GM12892 (cell line): ENCODE measurements at places on chromosomes 5 and 9.

DNA sequence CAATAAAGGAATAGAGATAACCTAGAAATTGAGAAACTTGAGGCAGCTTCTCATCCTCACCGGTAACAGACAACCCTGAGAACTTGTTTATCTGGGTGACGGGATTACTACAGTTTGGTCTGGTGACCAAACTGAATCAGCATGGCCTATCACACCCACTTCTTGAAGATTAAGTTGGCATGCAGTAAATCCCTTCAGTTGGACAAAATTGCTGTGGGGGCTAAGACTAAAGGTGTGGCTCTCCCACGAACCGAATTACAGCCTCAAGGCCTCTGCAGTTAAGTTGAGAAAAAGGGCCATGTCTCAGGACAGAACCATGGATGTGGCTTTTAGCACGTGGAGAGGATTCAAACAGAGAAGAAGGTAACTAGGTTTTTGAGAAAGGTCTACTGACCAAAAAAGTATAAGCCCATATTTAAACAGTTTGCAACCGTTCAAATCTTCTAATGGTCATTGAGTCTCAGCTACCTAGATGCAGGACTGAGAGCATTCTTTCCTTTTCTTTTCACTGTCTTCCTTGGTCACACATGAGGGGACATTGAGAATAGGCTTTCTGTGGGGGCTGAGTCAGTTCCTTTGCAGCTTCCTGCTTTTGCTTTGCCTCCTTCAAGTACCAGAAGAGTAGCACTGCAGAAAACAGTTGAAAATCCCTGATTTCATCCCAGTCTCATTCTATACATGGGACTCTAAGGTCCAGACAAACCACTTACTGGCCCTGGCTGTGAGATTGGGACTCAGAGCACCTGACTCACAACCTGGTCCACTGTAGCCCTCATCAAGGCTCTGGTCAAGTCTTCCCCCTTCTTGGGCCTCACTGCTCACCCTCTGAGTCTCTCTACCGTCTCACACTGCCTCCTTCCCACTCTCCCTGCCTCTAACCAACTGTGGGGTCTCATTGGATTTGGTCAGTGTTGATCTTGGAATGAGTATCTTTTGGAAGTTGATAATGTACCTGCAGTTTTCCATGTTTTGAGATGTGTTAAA lies 30.9 kb downstream of the PDE6A start:
- no peak for DNase-seq

GRCh38 chr9:115495052-115495635 lies 377.2 kb upstream of the TNC start:
- DNase-seq: no peak

DNA sequence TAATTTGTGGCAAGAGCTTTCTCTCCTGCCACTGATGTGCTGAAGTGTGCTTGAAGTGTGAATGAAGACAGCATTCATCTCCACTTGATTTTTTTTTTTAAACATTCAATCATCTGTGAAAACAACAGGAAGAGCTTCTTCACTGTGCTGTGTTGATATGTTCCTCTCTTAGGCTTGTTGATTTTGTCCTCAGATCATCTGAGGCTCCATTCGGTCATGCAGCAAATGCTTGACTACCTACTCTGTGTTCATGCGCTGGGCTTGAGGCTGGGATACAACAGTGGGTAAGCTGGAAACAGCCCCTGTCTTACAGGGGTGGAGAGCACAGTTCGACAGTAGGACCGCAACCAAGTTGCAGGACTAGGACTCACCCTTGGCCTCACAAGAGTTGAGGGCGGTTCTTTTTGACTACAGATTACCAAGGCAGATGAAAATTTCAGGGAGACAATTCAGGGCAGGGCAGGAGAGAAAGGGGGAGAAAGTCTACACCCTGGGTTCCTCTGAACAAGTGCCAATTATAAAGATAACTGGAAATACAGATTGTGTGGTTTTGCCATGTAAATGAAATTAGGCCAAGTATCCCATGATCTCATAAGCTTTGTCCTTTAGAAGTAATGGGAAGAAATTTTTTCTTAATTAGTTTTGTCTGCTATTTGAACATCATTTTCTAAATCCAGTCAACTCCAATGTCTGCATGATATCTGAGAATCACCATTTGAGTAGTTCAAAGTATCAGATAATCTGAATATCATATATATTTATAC lies 31.0 kb upstream of the F2R start:
- DNase-seq: no peak

DNA sequence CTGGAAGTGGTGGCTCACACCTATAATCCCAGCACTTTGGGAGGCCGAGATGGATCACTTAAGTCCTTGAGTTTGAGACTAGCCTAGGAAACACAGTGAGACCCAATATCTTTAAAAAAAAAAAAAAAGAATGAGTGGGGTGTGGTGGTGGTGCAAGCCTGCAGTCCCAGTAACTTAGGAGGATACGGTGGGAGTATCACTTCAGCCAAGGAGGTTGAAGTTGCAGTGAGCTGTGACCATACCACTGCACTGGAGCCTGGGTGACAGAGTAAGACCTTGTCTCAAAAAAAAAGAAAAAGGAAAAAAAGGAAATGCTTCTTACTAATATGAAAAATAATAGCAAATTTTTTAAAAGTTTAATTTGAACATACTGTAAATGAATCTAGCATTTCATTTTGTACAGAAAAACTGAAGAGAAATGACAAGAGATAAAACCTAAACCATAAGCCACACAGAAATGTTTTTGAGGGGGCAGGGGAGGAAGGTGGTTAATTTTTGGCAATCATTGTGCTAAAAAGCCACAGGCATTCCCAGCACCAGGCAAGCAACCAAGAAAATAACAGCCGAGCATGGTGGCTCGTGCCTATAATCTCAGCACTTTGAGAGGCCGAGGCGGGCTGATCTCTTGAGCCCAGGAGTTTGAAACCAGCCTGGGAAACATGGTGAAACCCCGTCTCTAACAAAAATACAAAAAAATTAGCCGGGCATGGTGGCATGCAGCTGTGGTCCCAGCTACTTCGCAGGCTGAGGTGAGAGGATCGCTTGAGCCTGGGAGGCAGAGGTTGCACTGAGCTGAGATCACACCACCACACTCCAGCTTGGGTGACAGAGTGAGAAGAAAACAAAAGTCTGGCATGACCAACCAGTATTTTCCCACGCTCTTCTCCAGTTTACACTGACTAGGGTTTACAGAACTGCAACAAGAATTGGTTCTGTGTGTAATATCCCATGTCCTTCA lies 114.5 kb upstream of the NR5A1 start:
- DNase-seq: no peak

- no peak for DNase-seq
These were observed 220.0 kb downstream of the MARCHF11 start for GRCh38 chr5:15959370-15960164.

DNA sequence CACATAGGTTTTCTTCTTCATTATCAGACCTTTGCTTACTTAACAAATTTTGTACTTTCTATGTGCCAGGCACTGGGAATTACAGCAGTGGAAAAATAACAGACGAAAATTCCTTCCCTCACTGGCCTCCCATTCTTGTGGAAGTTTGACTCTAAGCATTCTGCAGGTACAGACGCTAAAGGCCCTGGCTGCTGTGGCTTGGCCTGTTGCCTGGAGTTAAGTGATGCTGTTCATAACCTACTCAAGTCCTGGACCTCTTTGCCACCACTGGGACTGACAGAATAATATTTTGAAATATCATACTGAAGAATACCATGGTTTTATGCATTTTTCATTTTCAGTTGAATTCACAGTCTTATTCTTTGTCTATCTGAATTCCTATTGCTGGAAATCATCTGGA lies 97.3 kb upstream of the SPATA31C2 start:
- no peak for DNase-seq

DNA sequence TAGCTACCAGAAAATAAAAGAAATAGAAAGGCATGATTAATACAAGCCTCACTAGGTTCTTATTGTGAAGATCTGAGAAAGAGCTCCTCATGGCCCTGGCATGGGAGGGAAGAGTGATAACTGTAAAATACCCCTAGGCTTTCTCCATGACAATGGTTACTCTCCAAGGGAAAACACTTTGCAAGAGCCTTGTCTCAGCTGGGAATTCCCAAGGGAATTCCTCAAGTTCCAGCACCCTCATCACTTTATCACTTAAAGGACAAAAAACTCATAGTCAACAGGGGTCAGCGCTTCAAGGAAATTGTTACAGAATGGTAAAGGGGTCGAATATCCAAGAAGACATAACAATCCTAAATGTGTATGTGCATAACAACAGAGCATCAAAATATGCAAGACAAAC lies 21.2 kb downstream of the SYK start:
- DNase-seq: no peak

DNA sequence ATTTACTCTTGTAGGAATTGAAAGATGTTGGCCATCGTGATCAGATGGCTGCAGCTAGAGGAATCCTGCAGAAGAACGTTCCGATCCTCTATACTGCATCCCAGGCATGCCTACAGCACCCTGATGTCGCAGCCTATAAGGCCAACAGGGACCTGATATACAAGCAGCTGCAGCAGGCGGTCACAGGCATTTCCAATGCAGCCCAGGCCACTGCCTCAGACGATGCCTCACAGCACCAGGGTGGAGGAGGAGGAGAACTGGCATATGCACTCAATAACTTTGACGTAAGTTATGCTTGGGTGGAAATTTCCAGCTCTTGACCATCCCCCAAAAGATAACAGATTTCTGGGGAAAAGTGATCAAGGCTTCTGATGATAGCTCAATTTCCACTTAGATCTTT lies 50.6 kb downstream of the LRRTM2 start:
- DNase-seq: no peak
